Activated T-helper 2 cell treated with anti-CD3 and anti-CD28 coated beads, Interferon-gamma antibody, Interleukin-2, Interleukin-4, amounts not matched to agents 10 μg/mL and 5 μg/mL and 100 μg/mL, durations not matched to agents 14 hours and 24 hours and 36 hours (primary cell): ENCODE measurements at places on chromosomes 11 and 22. TPM values are rescaled to one million over a fixed set of nuclear protein-coding genes. Genes with fewer than 3 reads are reported as not detected.

Gene CARNS1
- total RNA-seq: 0.51 and 0.68 TPM in 2 replicates

GRCh38 chr22:49780698-49781288 lies 46.9 kb downstream of the BRD1 start:
- peaks cover 32% of the 10 kb centered on the region for H3K36me3 ChIP-seq
- H3K4me1 ChIP-seq: no peaks in the 10 kb centered on the region
- no peak overlapping the region for H3K27ac ChIP-seq
- no peaks in the 10 kb centered on the region for H3K27me3 ChIP-seq
- no peak overlapping the region for H3K4me3 ChIP-seq

- no peaks in the 10 kb centered on the region for H3K36me3 ChIP-seq
- no peaks in the 10 kb centered on the region for H3K4me1 ChIP-seq
- H3K27ac ChIP-seq: no peak overlapping the region
- H3K4me3 ChIP-seq: no peak overlapping the region
These were observed 109.3 kb downstream of the GALNT18 start for GRCh38 chr11:11512502-11512901.

Gene LUZP2
- not detected in 2 replicates for total RNA-seq

GRCh38 chr11:76665172-76665571 lies 5.4 kb downstream of the LRRC32 start:
- H3K4me1 ChIP-seq: peaks cover 45% of the 10 kb centered on the region
- H3K27ac ChIP-seq: peak overlapping the region; percentile 76
- H3K27me3 ChIP-seq: peaks cover 3% of the 10 kb centered on the region
- H3K4me3 ChIP-seq: no peak overlapping the region
- peaks cover 44% of the 10 kb centered on the region for H3K36me3 ChIP-seq

DNA sequence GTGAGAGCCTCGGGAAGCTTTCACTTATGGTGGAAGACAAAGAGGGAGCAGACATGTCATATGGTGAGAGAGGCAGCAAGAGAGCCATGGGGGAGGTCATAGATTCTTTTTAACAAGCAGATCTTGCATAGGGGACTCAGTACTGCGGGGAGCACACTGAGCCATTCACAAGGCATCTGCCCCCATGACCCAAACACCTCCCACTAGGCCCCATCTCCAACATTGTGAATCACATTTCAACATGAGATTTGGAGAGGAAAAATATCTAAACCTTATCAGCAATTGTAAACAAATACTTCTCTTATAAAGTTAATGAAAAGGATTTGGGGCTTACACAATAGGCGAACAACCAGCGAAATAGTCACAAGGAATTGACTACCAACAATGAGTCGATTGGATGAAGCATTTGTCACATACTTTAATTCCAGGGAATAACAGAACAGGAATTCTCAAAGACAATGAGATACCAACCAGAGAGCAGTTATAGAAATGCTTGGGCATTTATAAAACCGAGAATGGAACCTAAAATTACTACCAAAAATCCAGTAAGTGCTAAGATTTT lies 7.3 kb downstream of the DDI1 start:
- H3K27me3 ChIP-seq: no peaks in the 10 kb centered on the region
- no peaks in the 10 kb centered on the region for H3K4me1 ChIP-seq
- H3K4me3 ChIP-seq: no peak overlapping the region
- no peaks in the 10 kb centered on the region for H3K36me3 ChIP-seq
- H3K27ac ChIP-seq: no peak overlapping the region
- DNase-seq: no peak

GRCh38 chr22:44525941-44526778 lies 28.1 kb upstream of the RTL6 start:
- DNase-seq: no peak
- no peaks in the 10 kb centered on the region for H3K27me3 ChIP-seq
- no peaks in the 10 kb centered on the region for H3K36me3 ChIP-seq

- peaks cover 16% of the 10 kb centered on the region for H3K36me3 ChIP-seq
- H3K4me3 ChIP-seq: peak overlapping the region; percentile 100
- H3K27ac ChIP-seq: peak overlapping the region; percentile 100
- no peak for DNase-seq
- peaks cover 3% of the 10 kb centered on the region for H3K27me3 ChIP-seq
These were observed 920 bp downstream of the TMEM218 start for GRCh38 chr11:125110506-125110905.

Gene TEX54
- 1.2 TPM in 1 of 2 replicates, not detected in the other for total RNA-seq

Gene HTR3B
- not detected in 2 replicates for total RNA-seq

Gene BTG4
- total RNA-seq: not detected in 2 replicates

DNA sequence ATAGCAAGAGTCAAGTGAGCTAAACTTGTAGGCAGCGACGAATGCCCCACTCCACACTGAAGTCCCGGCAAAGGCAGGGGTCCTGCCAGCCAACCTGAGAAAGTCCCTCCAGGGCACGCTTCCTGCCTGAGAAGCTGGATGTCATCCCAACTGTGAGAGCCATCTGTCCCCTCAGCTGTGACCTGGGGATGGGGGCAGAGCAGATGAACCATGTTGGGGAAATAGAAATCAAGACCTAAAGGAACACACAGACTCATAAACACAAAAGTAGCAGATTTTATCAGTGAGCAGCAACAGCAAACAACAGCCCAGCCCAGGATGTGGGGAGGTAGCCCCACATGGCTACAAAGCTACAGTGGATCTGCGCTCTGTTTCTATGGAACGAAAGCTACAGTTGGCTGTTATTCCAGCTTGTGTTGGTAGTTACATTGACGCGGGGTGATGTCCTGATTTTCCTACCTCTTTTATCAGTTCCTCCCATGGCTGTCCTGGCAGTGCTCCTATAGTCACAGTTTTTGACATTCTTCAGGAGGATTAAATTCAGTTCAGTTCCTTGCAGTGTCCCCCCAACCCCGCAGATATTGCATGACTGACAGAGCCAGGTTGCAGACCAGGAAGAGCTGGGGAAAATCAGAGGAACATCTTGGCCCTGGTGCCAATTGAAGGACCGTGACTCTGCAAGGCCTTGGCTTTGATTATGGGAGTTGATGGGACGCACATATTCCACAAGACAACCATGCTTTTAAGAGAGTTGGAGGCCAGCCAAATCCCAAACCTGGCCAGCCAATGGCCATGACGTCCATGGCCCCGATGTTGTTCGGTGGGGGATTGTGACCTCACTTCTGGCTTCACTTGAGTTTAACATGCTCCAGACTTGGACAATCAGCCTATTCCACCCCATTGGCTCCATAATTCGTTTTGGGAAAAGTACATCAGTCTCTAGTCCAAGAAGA lies 14.6 kb downstream of the MRGPRD start:
- peaks cover 24% of the 10 kb centered on the region for H3K4me1 ChIP-seq
- H3K27ac ChIP-seq: peak overlapping the region; percentile 25
- peaks cover 12% of the 10 kb centered on the region for H3K36me3 ChIP-seq
- peak; percentile 33 for DNase-seq
- H3K4me3 ChIP-seq: no peak overlapping the region
- no peaks in the 10 kb centered on the region for H3K27me3 ChIP-seq

DNA sequence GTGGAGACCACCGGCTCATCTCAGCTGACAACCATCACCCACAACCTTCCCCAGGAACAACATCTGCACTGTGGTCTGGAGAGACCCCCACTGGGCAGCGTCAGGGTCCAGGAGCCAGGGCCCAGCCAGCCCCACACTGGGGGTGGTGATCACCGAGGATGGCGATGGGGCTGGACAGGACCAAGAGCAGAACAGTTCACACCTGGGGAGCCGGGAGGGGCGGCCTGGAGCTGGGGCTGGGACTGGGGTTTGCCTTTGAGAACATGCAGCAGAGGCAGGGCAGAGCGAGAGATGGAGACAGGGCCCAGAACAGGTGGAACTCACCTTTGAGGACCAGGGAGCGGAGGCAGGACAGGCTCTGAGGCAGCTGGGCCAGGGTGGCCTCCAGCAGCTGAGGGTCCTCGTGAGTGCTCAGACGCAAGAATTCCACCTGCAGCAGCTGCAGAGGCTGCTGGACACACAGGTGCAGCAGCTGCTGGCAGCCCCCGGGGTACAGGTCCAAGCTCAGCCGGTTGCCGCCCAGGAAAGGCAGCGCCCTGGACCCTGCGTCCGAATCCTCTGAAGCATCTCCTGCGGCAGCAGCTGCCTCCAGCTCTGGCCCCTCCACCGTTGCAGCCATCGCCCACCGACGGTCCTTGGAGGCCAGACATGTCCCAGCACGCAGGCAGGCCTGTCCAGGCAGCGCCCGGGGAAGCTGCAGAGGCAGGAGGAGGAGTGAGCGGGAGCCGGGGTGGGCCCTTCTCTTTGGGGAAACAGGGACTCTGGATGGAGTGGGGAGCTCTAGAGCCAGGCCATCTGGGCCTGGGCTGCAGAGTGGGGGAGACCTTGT lies 1.0 kb downstream of the PIDD1 start:
- peaks cover 9% of the 10 kb centered on the region for H3K36me3 ChIP-seq
- H3K27me3 ChIP-seq: no peaks in the 10 kb centered on the region
- peak overlapping the region; percentile 79 for H3K4me3 ChIP-seq
- peaks cover 3% of the 10 kb centered on the region for H3K4me1 ChIP-seq
- H3K27ac ChIP-seq: peak overlapping the region; percentile 63

Gene ZDHHC8
- 77.3 and 82.4 TPM in 2 replicates for total RNA-seq

Gene ARHGEF17
- total RNA-seq: 0.09 and 0.30 TPM in 2 replicates

DNA sequence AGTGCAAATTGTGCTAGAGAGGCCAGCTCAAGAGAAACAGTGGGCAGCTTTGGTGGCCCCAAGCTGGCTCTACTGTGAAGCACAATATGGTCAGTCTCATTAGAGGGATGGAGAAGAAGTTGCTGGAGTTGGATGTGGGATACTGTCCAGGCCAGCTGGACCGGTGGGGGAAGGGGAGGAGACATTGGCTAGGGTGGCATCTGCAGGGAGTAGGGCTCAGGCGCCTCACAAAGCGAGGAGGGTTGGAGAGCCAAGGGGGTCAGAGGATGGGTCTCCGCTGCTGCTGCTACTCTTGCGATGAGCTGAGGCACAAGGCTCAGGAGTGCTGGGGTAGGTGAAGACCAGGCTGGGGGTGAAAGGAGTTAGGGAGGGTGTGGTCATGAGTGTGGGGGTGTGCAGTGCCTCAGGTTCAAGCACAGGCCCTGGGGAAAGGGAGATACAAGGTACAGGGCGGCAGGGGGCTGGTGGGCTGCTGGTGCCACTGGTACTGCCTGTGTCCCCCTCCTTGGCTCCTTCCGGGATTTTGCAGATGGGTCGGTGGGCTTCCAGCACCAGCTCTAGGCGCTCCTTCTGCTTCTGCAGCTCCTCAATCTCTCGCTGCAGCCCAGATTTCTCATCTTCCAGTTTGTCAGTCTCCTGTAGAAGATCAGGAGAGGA lies 2.3 kb downstream of the CCDC85B start:
- H3K4me3 ChIP-seq: peak overlapping the region; percentile 79
- peaks cover 55% of the 10 kb centered on the region for H3K4me1 ChIP-seq
- no peaks in the 10 kb centered on the region for H3K27me3 ChIP-seq
- H3K36me3 ChIP-seq: peaks cover 58% of the 10 kb centered on the region
- DNase-seq: no peak

DNA sequence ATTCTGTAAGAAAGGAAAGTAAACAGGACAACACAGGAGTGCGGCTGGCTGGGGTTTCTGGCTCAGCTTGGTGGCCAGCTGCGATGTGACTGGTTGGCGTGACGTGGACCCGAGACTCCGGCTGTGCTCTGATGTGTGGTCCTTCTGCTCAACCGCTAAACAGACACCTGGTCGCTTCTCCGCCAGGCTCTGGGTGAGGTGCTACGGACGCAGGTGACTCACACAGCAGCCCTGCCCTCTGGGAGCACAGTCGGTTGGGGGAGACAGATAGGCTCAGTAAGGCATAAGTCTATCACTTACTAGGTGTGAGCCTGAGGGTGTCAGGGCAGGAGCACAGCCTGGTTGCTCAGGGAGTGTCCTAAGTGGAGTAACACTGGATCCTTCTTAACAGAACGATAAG lies 8.2 kb downstream of the RTL6 start:
- no peaks in the 10 kb centered on the region for H3K27me3 ChIP-seq
- H3K27ac ChIP-seq: no peak overlapping the region
- H3K4me3 ChIP-seq: no peak overlapping the region
- DNase-seq: no peak
- H3K36me3 ChIP-seq: no peaks in the 10 kb centered on the region
